ENCODE measurements at places on chromosomes 5 and 9.

DNA sequence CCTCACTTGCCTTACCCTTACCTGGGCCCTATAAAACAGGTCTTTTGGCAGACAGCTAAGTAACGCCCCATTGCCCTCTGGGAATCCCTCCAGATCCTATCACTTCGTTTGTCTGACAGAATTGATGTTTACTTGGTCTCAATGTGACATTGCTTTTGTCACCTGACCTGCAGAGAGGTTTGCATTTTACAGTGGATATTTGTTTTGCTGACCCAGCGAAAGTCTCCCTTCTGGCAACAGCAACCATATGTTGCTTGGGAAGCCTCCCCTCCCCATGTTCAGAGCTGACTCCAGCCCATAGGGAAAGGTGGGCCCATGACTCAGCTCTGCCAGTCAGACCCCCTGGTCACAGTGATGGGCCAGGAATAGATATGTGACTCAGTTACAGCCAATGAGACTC is 54.0 kb upstream of the LARP1 start:
- DNase-seq: no peak

- no peak for DNase-seq
These were observed 41.2 kb downstream of the ANKS6 start for GRCh38 chr9:98755006-98755618.

DNA sequence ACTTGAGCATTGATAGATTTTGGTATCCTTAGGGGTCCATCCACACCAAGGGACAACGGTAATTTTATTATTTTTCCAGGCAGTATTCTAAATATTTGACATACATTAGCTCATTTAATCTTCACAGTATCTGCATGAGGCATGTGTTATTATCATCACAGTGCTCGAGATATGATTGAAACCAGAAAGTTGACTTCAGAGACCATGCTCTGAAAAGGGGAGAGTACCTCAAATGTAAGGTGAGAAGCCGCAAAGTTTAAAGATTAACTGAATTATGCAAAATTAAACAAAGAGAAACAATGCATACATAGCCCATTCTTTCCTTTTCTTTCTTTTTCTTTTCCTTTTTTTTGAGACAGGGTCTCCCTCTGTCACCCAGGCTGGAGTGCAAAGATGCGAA is 104.1 kb downstream of the SLC25A46 start:
- no peak for DNase-seq

DNA sequence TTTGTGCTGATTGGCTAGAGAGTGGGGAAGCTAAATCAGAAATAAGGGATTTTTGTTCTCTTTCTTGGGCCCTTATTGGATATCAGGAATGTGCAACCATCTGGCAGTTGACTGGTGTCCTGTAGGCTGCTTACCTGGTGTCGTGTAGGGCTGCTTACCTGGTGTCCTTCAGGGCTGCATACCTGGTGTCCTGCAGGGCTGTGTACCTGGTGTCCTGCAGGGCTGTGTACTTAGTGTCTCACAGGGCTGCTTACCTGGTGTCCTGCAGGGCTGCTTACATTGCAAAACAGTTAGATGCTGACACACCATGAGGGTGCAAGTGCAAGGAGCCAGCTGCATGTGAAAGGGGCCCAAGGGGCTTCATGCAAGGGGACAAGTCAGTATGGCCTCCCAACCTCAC is 249.3 kb downstream of the ICE1 start:
- DNase-seq: no peak

DNA sequence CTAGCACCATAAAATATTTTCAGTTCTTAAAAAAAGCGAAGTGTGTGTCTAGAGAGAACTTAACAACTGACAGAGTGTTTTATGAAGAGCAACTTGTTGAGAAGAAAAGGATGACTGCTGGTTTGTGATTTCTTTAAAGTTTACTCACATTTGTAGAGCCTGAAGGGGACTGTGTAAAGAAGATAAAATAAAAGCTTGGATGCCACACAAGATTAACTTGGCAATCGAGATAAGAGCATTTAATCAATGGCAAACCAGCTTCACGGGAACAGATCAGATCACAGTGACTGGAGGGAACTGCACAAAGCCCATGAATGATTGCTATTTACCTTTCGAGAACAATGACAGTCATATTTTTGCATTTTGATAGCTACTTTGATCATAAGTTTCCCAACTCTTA is 2013.1 kb upstream of the CDH9 start:
- no peak for DNase-seq
